ENCODE measurements at places on chromosomes 2 and 18. TPM values are rescaled to one million over a fixed set of nuclear protein-coding genes. Genes with fewer than 3 reads are reported as not detected.

DNA sequence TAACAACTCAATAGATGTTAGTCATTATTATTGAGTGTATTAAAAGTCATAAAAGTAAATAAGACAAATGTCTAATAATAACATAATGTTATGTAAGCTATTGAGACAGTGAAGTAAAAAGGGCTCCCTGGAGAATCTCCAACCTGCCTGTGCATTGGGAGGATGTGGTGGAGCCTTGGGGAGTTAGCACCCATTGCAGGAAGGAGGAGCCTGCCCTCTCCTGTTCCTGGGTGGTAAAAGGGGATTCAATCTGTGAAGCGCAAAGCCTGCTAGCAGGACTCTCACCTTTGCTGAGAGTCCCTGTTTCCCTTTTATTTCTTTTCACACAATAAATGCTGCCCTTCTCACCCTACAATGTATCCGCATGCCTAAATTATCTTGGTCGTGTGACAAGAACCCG lies 206.1 kb downstream of the RAB3GAP1 start:
- H3K4me3 ChIP-seq = no peak overlapping the region
- no peak overlapping the region for H3K27ac ChIP-seq
- no peaks in the 10 kb centered on the region for H3K27me3 ChIP-seq
- DNase-seq = no peak
- no peaks in the 10 kb centered on the region for H3K4me1 ChIP-seq

DNA sequence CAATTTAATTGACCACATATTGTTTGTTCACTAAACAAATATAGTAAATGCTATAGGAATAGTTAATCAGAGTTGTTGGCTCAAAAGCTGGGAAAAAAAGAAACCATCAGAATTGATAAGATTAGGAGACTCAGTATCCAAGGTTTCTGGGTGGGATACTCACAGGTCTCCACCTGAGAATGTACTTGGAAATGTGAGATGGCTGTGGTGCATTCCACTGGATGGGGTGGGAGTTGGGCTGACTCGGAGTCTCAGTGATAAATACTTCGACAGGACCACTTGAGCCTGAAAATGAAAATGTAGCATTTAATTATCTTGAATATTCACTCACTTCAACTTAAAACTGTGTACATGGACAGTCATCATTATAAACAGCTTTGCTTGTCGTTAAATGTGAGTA lies 21.2 kb downstream of the FN1 start:
- no peaks in the 10 kb centered on the region for H3K27me3 ChIP-seq
- H3K4me3 ChIP-seq = peak overlapping the region; percentile 56
- peak overlapping the region; percentile 84 for H3K27ac ChIP-seq
- H3K36me3 ChIP-seq = peaks cover 56% of the 10 kb centered on the region

DNA sequence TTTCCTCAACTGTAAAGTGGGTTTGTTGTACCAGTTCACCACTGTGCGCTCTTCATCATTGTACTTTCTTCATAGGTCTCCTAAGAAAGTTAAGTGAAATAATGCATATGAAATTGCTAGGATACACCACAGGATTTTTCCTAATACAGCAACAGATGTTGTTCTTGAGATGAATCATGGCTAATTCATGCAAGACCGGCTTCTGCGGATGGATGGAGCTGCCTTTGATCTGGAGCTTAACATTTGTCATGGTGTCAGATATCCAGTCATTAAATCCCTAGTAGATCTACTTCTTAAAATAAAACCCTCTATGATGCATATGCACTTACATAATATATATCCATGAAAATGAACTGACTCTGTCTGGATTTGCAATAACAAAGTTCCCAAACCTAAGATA lies 114.1 kb downstream of the COL6A3 start:
- H3K27me3 ChIP-seq = peaks cover 27% of the 10 kb centered on the region
- DNase-seq = no peak
- no peaks in the 10 kb centered on the region for H3K36me3 ChIP-seq
- no peak overlapping the region for H3K4me3 ChIP-seq
- no peak overlapping the region for H3K27ac ChIP-seq

DNA sequence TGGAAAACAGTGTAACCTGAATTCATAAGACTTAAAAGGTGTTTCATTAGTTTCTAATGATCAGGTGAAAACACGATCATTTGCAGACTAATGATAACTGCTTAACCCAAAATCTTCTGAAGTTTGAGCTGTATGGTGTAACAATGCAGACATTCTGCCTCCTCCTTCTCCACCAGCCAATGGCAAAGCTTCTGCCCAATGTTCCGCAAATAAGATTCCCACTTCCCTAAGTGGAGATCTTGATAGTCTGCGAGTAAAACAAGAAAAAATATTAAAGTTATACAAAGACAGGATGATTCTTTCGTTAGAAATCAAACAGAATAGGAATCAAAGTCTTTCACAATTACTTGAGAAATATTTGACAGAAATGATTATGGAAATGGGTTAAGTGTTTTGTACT lies 8.1 kb downstream of the C2orf42 start:
- no peak for DNase-seq
- H3K4me3 ChIP-seq = no peak overlapping the region
- peaks cover 1% of the 10 kb centered on the region for H3K36me3 ChIP-seq
- peak overlapping the region; percentile 5 for H3K27ac ChIP-seq

DNA sequence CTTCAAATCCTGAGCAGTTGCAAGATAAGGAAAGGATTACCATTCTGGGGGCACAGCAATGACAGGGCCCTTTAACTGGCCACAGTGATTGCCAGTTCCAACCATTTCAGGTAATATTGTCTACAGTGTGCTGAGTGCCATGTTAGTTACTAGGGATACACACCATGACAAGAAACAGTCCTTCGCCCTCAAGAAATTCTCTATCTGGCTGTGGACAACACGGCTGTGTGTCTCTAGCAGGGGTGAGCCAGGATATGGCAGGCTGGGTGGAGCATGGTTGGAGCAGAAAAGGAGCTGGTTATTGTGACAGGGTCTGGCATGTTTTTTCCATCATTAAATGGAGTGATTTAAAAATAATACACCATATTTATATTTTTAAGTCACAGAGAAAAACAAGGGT lies 31.0 kb downstream of the TSPYL6 start:
- H3K4me3 ChIP-seq = no peak overlapping the region
- H3K27me3 ChIP-seq = no peaks in the 10 kb centered on the region

- no peaks in the 10 kb centered on the region for H3K27me3 ChIP-seq
- no peak for DNase-seq
- peaks cover 25% of the 10 kb centered on the region for H3K4me1 ChIP-seq
- H3K4me3 ChIP-seq = peak overlapping the region; percentile 99
- no peaks in the 10 kb centered on the region for H3K36me3 ChIP-seq
Measured at GRCh38 chr2:26243470-26244308, 743 bp downstream of the HADHA start.

DNA sequence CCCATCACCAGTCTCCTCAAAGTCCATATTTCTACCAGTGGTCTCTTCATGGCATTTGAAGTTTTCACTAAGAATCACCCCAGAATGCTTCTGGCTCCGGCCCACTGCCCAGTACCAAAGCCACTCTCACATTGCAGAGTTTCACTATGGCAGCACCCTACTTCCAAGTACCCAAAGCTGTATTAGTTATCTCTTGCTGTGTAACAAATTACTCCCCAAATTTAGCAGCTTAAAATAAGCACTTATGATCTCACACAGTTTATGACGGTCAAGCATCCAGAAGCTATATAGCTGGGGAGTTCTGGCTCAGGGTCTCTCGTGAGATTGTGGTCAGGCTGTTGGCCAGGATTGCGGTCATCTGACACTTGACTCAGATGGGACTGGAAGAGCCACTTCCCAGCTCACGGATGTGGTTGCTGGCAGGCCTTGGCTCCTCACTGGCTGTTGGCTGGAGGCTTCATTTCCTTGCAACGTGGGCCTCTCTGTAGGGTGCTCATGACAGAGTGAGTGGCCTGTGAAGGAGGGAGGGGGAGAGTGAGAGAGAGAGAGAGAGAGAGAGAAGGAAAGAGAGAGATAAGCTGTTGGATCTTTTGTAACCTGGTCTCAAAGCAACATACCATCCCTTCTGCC lies 189.5 kb downstream of the CTIF start:
- H3K27ac ChIP-seq = no peak overlapping the region
- H3K4me3 ChIP-seq = no peak overlapping the region
- H3K27me3 ChIP-seq = no peaks in the 10 kb centered on the region
- H3K4me1 ChIP-seq = no peaks in the 10 kb centered on the region

GRCh38 chr2:134900151-134900550 lies 18.5 kb upstream of the CCNT2 start:
- no peak overlapping the region for H3K27ac ChIP-seq
- no peaks in the 10 kb centered on the region for H3K4me1 ChIP-seq
- H3K27me3 ChIP-seq = no peaks in the 10 kb centered on the region
- H3K36me3 ChIP-seq = no peaks in the 10 kb centered on the region

DNA sequence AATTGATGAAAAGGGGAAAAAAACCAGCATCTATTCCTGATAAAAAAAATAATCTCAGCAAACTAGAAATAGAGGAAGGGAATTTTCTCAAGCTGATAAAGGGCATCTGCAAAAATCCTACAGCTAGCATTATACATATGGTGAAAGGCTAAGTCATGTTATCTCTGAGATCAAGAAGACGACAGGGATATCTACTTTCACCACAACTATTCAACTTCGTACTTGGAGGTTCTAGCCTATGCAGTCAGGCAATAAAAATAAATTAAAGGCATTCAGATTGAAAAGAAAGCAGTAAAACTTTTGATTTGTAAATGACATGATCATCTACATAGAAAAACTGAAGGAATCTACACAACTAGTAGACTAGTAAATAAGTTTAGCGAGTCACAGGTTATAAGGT lies 58.2 kb downstream of the CAB39 start:
- H3K36me3 ChIP-seq = peaks cover 28% of the 10 kb centered on the region
- peaks cover 3% of the 10 kb centered on the region for H3K4me1 ChIP-seq
- H3K27me3 ChIP-seq = no peaks in the 10 kb centered on the region
- H3K27ac ChIP-seq = no peak overlapping the region

- peaks cover 6% of the 10 kb centered on the region for H3K27me3 ChIP-seq
- DNase-seq = no peak
- peaks cover 2% of the 10 kb centered on the region for H3K4me1 ChIP-seq
- H3K27ac ChIP-seq = no peak overlapping the region
- H3K36me3 ChIP-seq = no peaks in the 10 kb centered on the region
Measured at GRCh38 chr2:2851806-2852777, 521.0 kb upstream of the MYT1L start.

DNA sequence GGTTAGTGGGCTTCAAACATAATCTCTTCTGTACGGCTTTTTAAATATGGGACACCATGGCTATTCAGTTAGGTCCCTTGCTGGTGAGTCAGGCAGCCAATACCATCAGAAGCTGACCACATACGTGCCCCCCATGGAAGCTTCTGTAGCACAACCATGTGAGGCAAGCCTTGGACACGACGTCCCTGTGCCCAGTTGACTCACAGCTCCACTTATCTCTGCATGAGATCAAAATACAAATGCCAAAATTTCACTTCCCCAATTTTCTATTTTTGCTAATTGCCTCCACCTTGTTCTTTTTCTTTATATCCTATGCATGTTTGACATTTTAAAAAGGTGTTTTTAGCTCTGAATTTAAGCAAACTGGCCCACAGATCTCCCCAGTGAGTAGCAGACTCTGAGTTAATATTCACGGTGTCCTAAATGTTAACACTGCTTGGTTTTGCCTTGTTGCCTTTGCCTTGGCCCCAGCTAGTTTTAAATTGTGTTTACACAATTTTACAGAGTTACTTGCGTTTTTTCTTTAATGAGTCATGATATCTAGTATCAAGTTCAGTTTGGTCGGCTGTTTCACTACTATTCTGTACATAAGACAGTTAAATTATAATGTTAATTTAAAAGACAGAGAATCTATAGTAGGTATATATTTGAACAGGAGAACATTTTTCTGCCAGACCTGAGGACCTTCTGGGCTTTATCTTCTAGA lies 77.5 kb downstream of the CDCA7 start:
- no peaks in the 10 kb centered on the region for H3K36me3 ChIP-seq
- H3K27me3 ChIP-seq = peaks cover 10% of the 10 kb centered on the region
- H3K4me1 ChIP-seq = no peaks in the 10 kb centered on the region
- no peak for DNase-seq
- no peak overlapping the region for H3K27ac ChIP-seq
- no peak overlapping the region for H3K4me3 ChIP-seq

GRCh38 chr2:85189606-85190270 lies 56.5 kb downstream of the TCF7L1 start:
- no peak overlapping the region for H3K4me3 ChIP-seq
- H3K36me3 ChIP-seq = peaks cover 15% of the 10 kb centered on the region
- peaks cover 18% of the 10 kb centered on the region for H3K4me1 ChIP-seq
- H3K27ac ChIP-seq = peak overlapping the region; percentile 82
- no peaks in the 10 kb centered on the region for H3K27me3 ChIP-seq
- DNase-seq = peak; percentile 25

DNA sequence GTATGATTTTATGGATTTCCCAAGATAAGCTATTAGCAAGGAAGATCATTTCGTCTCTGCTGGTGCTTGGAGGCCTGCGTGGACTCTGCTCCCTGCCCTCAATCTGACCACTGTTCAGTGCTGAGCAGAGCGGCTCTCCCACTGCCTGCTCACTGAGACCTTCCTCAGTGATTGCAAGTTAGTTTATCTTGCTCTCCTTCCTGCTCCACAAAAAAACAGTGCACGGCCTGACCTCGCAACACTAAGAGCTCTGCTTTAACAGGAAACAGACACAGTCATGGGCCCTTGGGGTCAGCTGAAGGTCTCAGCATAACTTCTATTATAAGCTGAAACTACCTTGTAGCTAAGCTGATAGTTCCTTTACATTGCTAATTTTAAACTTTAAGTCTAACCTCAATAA lies 53.1 kb downstream of the PRELID3A start:
- H3K4me1 ChIP-seq = peaks cover 4% of the 10 kb centered on the region
- H3K4me3 ChIP-seq = no peak overlapping the region
- H3K27me3 ChIP-seq = no peaks in the 10 kb centered on the region
- H3K36me3 ChIP-seq = peaks cover 9% of the 10 kb centered on the region
- no peak for DNase-seq

GRCh38 chr2:2286592-2286991 lies 44.5 kb downstream of the MYT1L start:
- no peak for DNase-seq
- peaks cover 9% of the 10 kb centered on the region for H3K27me3 ChIP-seq
- H3K4me1 ChIP-seq = no peaks in the 10 kb centered on the region
- no peaks in the 10 kb centered on the region for H3K36me3 ChIP-seq
- no peak overlapping the region for H3K4me3 ChIP-seq

GRCh38 chr2:191670076-191670475 lies 7.9 kb upstream of the NABP1 start:
- no peaks in the 10 kb centered on the region for H3K4me1 ChIP-seq
- no peak overlapping the region for H3K27ac ChIP-seq
- no peaks in the 10 kb centered on the region for H3K27me3 ChIP-seq
- no peaks in the 10 kb centered on the region for H3K36me3 ChIP-seq
- no peak overlapping the region for H3K4me3 ChIP-seq
- DNase-seq = no peak

GRCh38 chr2:209933499-209934483 lies 68.6 kb upstream of the RPE start:
- H3K4me3 ChIP-seq = no peak overlapping the region
- DNase-seq = no peak
- H3K36me3 ChIP-seq = no peaks in the 10 kb centered on the region
- no peak overlapping the region for H3K27ac ChIP-seq
- H3K4me1 ChIP-seq = no peaks in the 10 kb centered on the region

GRCh38 chr2:113058998-113059960 lies at the start of gene IL36RN:
IL36RN (plus strand) TSS chr2:113059198; CDS start chr2:113059439, 241 bp downstream.
- H3K27ac ChIP-seq = no peak within 1 kb of the TSS
- H3K27me3 ChIP-seq = peaks cover 16% of the 10 kb centered on the region
- H3K4me3 ChIP-seq = no peak within 1 kb of the TSS
- DNase-seq = no peak

Gene POLE4
- 27.7 TPM for total RNA-seq

Gene RTP5
- total RNA-seq = not detected

Gene HMSD
- total RNA-seq = 5.5 TPM

Gene RAB12
- total RNA-seq = 18.6 TPM

Gene MC5R
- not detected for total RNA-seq

Gene LMAN1
- total RNA-seq = 78.2 TPM

Gene PARD6G
- 21.5 TPM for total RNA-seq

Gene METTL4
- total RNA-seq = 11.3 TPM

Gene MERTK
- total RNA-seq = 20.1 TPM

Gene RNASEH1
- total RNA-seq = 18.5 TPM

Gene CPO
- not detected for total RNA-seq

Gene QPCT
- total RNA-seq = 2.7 TPM

All from progenitor cell of endocrine pancreas (in vitro differentiated cells).